Stimulated activated CD8-positive, alpha-beta memory T cell treated with anti-CD3 and anti-CD28 coated beads, Interleukin-4, amount 100 ng/mL, for 1 hour (primary cell): ENCODE measurements at places on chromosomes 4 and X.

GRCh38 chr4:19260346-19260745, 991.4 kb upstream of the SLIT2 start:
- no peak for DNase-seq

GRCh38 chr4:110637408-110638088, 14.7 kb upstream of the PITX2 start:
- no peak for DNase-seq

GRCh38 chr4:22991576-22991975, 298.8 kb downstream of the GBA3 start:
- DNase-seq: no peak

DNA sequence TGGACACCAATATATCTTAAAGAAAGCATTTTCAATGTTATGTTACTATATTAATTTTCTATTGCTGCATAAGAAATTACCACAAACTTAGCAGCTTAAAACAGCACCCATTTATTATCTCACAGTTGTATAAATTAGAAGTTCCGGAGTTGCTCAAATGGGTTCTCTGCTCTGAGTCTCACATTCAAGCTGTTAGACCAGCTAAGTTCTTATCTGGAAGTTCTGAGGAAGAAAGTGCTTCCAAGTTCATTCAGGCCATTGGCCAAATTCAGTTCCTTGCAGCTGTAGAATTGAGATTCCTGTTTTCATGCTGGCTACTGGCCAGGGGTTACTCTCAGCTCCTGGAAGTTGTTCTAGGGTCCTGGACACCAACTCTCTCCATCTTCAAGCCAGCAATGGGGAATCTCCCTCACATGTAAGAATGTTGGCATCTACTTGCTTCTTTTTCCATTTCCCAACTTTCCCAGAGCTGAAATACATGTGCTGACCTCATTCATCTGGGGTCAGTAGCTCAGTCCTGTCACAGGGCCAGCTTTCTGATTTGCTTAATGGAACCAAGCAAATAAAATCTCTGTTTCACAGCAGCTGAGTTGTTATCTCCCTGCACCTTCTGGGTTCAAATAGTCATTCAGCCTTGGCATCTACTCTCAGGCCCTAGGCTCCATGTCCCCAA, 99.6 kb upstream of the INTU start:
- no peak for DNase-seq

GRCh38 chr4:153181293-153181692, 22.9 kb upstream of the TRIM2 start:
- DNase-seq: no peak

- DNase-seq: no peak
These were observed 1.8 kb downstream of the DKK2 start for GRCh38 chr4:107034091-107034995.

GRCh38 chr4:185634066-185634652, 98.9 kb upstream of the PDLIM3 start:
- DNase-seq: no peak

GRCh38 chr4:12421364-12421763, 992.7 kb upstream of the HS3ST1 start:
- no peak for DNase-seq

- DNase-seq: no peak
These were observed 1.5 kb downstream of the TRIM2 start for GRCh38 chr4:153205757-153206156.

GRCh38 chrX:139826065-139827044, 106.5 kb downstream of the ATP11C start:
- DNase-seq: no peak

- DNase-seq: no peak
These were observed 100.0 kb upstream of the DIPK2B start for GRCh38 chrX:45300638-45301037.

DNA sequence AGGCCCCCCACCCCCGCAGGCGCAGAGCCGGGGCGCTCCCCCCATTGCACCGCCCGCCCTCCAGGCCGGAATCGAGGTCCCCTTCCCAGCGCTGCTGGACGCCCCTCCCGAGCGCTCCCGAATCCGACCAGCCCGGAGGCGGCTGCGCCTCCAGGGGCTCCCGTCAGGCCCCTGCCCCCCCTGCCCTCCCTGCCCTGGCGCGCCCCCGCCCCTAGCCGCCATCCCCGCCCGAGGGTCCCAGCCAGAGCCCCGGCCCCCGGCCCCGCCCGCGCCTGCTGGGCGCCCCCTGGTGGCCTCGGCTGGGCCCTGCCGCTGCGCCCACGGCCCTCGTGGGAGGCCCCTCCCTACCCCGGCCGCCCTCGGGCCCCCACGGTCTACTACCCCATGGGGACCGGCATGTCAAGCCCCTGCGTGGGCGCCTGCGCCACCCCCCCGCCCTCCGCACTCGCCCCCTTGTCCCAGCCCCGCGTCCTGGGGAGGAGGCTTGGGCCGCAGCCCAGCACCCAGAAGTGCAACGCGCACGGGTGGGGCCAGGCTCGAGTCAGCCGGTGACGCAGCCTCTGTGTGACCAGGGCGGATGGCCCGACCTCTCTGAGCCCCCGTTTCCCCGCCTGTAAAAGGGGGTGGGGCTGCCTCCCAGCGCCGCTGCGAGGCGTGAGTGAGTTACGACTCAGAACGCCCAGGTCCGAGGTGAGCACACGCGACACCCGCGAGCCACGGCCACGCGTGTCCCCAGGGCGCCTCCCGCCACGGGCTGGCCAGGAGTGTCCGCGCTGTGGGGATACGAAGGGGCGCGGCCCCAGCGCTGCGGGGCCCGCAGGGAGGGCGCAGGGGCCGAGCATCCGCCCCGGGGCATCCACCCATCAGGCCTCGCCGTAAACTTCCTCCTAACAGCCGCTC, 104.9 kb downstream of the FAM53A start:
- peak; percentile 51 for DNase-seq

- DNase-seq: no peak
These were observed 579.6 kb upstream of the IGFBP7 start for GRCh38 chr4:57689693-57690205.

GRCh38 chr4:139710073-139710472, 44.5 kb downstream of the MGST2 start:
- no peak for DNase-seq

GRCh38 chrX:13502590-13502989, 66.8 kb upstream of the EGFL6 start:
- no peak for DNase-seq

- no peak for DNase-seq
These were observed 300.1 kb upstream of the DDX53 start for GRCh38 chrX:22699581-22700091.
